Thymus (tissue), 14 donors: ENCODE measurements at places on chromosomes 5 and 9. TPM values are rescaled to one million over a fixed set of nuclear protein-coding genes. Genes with fewer than 3 reads are reported as not detected.

CTSV gene
- 1,344 TPM for polyA plus RNA-seq

ABITRAM gene
- 20.7 TPM for polyA plus RNA-seq

STPG3 gene
- polyA plus RNA-seq, result 0.43 TPM

MPDZ gene
- 9.9 TPM for polyA plus RNA-seq

DNA sequence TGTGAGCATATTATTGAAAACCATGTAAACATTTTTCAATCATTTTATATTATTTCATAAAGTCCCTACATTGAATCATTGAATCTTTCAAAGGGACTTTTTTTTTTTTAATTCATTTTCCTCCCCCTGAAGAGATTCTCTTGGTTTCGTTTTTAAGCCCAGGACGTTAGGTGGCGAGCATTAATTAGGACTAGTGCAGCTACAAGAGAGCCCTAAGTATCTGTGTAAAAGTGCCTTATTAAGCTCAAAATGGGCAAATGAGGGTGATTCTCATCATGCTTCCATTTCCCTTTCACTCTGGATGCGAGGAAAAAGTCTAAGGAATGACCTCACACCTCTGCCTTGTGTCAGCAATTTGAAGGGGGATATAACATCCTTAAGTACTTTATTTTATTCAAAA lies 517.9 kb upstream of the ITGA1 start:
- H3K27ac ChIP-seq, result no peak overlapping the region
- no peaks in the 10 kb centered on the region for H3K27me3 ChIP-seq
- no peak overlapping the region for H3K4me3 ChIP-seq
- no peaks in the 10 kb centered on the region for H3K36me3 ChIP-seq

- H3K4me1 ChIP-seq, result peaks cover 9% of the 10 kb centered on the region
- H3K27ac ChIP-seq, result no peak overlapping the region
- no peaks in the 10 kb centered on the region for H3K27me3 ChIP-seq
Measured at GRCh38 chr5:53249529-53250200, 140.1 kb upstream of the MOCS2 start.

DNA sequence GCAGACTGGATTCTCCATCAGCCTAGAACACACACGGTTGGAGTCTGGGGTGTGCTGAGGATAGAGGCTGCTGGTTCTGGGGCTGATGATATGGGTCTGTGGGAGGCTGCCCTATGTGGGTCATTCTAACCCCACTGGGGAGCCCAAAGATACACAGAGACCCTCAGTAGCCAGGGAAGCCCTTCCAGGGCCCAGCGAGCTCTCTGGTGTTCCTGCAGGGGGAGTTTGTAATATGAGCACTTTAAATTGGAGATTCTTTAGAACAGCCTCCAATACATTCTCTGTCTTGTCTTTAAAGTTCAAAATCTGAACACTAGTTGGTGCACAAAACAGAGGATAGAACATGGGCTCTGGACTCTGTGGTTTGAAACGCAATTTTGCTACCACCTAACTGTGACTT lies 2.4 kb downstream of the ACTL7A start:
- no peaks in the 10 kb centered on the region for H3K27me3 ChIP-seq
- H3K4me1 ChIP-seq, result no peaks in the 10 kb centered on the region
- DNase-seq, result no peak

DNA sequence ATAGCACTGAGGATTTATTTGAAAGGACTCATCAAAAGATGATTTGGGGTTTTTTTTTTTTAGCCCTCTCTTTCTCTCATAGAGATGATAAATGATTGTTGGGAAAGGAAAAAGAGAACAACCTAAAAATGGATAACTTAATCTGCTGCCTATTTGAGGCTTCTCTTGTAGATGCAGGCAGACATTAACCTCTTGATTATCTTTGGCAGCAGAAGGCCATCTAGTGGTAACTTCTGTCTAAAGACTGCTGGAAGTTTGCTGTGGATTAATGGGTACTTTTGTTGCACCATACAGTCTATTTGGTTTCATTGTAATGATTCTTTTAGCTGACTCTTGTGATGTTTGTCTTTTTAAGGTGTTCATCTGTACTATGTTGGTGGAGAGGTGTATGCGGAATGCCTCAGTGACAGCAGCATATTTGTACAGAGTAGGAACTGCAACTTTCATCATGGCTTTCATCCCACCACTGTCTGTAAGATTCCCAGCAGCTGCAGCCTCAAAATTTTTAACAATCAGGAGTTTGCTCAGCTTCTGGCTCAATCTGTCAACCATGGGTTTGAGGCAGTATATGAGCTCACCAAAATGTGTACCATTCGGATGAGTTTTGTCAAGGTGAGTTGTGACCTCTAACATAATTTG lies 18.8 kb downstream of the SMIM32 start:
- DNase-seq, result no peak
- H3K4me1 ChIP-seq, result no peaks in the 10 kb centered on the region
- no peak overlapping the region for H3K27ac ChIP-seq
- H3K27me3 ChIP-seq, result no peaks in the 10 kb centered on the region
- peaks cover 3% of the 10 kb centered on the region for H3K36me3 ChIP-seq

GRCh38 chr9:109549386-109549785 lies 51.3 kb upstream of the PTPN3 start:
- no peak overlapping the region for H3K4me3 ChIP-seq
- no peaks in the 10 kb centered on the region for H3K36me3 ChIP-seq
- no peak overlapping the region for H3K27ac ChIP-seq

- peak overlapping the region; percentile 50 for H3K27ac ChIP-seq
- peak overlapping the region; percentile 79 for H3K4me3 ChIP-seq
- H3K27me3 ChIP-seq, result no peaks in the 10 kb centered on the region
- H3K36me3 ChIP-seq, result peaks cover 38% of the 10 kb centered on the region
- peak; percentile 38 for DNase-seq
- H3K4me1 ChIP-seq, result peaks cover 28% of the 10 kb centered on the region
Measured at GRCh38 chr9:136943291-136944211, 987 bp downstream of the FBXW5 start.

- H3K36me3 ChIP-seq, result no peaks in the 10 kb centered on the region
- no peak overlapping the region for H3K4me3 ChIP-seq
Measured at GRCh38 chr5:102818345-102818744, 63.2 kb downstream of the PAM start.

DNA sequence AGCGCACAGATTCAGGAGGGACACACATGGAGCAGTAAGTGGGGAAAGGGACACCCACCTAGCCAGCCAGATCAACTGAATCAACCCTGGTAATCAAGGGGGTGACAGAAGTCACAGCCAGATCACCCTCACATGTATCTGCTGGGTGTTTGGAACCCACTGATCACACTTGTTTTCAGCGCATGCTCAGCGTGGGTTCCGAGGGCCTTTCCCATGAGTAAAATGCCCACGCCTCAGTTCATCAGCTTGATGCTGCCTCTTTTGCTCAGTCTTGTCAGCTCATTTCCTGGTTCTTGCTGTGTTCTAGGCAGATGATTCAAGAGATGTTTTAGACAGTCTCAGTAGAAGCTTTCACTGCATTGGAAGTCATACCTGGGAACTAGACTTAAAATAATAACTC lies 123.2 kb upstream of the SLC30A5 start:
- H3K4me1 ChIP-seq, result peaks cover 3% of the 10 kb centered on the region
- no peak overlapping the region for H3K4me3 ChIP-seq
- DNase-seq, result no peak
- H3K27me3 ChIP-seq, result no peaks in the 10 kb centered on the region
- H3K27ac ChIP-seq, result no peak overlapping the region
